ENCODE measurements at places on chromosomes 7 and 10.

GRCh38 chr10:67776371-67776770 is 61.6 kb downstream of the DNAJC12 start:
- no peak for DNase-seq

DNA sequence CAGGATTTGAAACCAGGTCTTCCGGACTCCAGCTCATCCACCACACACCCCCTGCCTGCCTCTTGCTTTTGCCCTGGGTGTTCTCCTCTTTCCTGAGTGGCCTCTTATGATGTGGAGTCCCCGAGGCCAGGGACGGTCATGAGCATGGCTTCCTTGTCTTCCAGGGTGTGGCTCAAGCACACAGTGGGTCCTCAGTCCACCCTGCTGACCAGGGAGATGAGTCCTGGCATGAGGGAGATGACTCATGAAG is 32.8 kb downstream of the DNAJB12 start:
- no peak for DNase-seq

DNA sequence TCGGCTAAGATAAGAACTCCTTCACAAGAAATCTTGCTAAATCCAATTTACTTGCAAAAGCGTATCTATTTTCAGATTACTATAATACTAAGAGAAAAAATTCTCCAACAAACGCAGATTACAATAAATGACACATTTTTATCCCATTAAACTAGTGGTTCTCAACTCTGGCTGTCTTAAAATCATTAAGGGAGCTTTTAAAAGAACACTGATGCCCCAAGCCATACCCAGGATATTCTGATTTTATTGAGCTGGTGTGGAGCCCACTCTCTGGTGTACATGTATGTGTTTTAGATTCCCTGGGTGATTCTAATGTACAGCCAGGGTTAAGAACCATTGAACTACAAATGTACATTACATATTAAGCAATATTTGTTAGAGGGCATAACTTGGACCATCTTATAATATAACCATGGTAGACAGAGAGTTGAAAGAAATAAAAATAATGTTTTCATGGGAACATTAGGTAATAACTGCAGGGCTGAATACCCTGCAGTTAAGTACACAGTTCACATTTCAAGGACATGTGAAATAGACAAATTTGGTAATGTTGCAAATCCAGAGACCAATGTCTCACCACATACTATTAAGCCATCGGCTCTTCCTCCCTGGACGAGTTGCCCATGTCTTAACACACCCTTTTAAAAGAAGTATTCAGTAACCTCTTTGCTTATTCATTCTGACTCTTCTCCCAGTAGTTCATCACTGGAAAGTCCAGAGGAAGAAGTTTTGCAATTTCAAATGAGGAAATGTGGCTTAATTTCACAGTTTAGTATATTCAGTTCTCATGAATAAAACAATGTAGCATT is 6.2 kb downstream of the GSAP start:
- no peak for DNase-seq

DNA sequence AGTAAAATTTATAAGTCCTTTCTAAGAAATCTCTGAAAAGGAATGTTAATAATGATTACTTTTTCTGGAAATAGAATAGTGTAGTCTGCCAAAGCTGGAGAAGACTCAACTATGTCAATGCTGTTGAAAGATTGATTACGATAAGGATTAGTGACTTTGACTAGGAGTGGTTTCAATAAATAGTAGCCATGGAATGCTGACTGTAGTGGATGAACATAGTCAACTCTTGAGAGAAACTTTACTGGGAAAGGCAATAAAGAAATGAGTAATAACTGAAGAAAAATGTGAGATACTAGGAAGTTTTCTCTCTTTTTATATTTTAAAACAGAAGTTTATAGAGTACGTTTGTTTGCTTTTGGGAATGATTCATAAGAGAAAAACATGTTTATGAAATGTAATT is 105.0 kb upstream of the CDK13 start:
- DNase-seq = no peak

GRCh38 chr7:113283861-113284260 is 165.5 kb upstream of the SMIM30 start:
- DNase-seq = no peak

DNA sequence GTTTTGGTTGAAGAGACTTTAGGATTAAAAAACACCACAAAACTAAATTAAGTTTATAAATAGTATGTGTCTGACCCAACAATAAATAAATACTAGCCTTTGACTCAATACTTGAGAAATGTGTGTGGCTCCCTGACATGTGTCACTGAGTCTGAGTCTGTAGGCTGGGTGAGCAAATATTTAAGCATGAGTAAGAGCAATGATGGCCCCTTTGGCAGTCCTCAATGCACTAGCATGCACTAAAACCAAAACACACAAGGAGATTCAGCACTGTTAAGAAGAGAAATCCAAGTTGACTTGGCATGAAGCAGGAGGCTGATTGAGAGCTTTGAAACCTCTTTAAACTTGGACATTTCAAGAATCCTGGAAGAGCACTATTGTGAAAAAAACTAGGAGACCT is 37.1 kb downstream of the CCDC71L start:
- DNase-seq = no peak

GRCh38 chr10:30562787-30563186 is 66.8 kb downstream of the LYZL2 start:
- DNase-seq = no peak

- no peak for DNase-seq
Measured at GRCh38 chr7:135884495-135885232, 92.5 kb downstream of the MTPN start.

DNA sequence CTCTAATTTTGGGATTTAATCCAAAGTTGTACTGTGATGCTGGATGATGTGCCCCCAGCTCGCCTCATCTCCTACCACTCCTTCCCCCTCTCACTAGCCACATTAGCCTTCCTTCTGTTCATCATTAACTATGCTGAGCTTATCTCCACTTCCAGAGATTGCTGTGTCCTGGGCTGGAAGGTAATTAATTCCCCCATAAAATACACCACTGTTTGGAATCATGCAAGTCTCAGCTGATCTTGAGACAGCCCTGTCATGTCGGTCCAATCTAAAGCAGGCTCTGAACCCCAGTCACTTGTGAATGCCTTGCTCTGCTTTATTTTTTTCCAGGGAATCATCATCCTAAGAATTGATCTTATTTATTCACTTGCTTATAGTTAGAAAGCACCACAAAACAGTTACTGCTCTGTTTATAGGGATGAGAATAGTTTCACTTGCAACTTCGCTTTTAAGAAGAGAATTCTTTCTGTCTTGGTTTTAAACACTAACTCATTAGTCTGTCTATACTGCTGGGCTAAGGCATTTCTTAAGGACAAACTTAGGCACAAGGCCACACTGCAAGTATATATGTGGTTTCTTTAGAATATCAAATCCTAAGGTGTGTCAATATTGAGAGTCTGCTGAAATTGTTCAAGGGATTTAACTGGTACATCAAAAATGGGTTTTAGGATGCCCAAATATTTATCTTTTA is 341.1 kb upstream of the SEMA3A start:
- no peak for DNase-seq

- no peak for DNase-seq
Measured at GRCh38 chr10:22459496-22459895, 114.2 kb downstream of the SPAG6 start.

- DNase-seq = no peak
Measured at GRCh38 chr7:8827329-8827728, 393.9 kb downstream of the NXPH1 start.

- no peak for DNase-seq
Measured at GRCh38 chr7:40213291-40213690, 78.5 kb downstream of the SUGCT start.

GRCh38 chr7:74401137-74401859 is 52.4 kb upstream of the GTF2IRD1 start:
- peak; percentile 31 for DNase-seq

GRCh38 chr7:91549878-91550277 is 285.6 kb downstream of the FZD1 start:
- DNase-seq = no peak

DNA sequence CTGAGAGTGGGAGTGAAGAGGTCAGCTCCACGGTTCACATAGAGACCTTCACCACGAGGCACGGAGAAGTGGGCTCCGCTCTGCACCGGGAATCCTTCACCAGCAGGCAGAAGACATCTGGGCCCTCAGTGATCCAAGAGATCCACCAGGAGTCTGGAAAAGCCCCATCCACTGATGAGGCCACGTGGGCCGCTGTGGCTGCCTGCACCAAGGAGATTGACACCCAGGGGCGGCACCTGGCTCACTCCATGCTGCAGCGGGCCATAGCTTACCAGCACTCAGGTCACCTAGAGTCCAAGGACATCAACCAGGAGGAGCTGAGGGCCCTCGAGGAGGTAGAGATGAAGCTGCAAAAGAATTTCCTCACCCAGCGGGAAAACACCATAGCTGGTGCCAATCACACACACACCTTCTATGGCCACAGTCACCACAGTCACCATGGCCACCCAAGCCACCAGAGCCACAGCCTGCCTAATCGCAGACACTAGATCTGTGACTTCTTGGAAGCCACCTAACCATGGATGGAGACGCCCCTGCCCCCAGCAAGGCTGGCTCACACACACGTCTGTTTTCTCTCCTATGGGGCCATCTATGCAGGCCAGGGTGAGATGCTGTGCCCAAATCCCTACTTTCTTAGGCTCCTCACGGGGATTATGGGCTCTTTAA is 694 bp downstream of the C10orf62 start:
- no peak for DNase-seq

DNA sequence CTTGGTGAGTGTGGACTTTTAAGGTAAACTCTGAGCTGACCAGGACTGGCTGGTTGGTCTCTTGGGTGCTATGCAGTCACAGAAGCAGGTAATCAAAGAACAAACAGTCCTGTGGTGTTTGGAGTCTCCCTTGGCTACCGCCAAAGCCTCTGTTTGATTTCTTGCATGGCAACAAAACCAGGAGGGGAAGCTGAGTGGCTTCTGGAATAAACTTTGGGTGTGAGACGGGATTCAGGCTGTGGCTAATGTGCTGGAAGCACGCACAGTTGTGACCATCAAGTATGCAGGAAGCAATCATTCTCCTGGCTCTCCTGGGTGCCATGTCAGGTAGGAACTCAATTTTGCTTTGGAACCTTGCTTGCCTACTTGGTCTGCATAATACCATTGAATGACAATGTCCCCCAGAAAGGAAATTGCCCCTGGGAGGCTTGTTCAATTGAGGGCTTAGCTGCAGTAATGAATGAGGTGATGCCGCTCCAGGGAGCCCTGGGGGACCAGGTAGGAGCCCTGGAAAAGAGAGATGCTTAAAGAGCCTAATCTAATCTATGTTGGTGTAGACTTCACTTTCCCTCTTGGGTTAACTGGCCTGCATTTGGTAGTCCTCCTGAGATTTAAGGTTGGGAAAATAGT is at the start of gene CDHR3:
Gene CDHR3 (plus strand): TSS at position 227 of the 630 bp plus-strand sequence. CDS start 55 bp downstream, at position 282.
- DNase-seq = no peak

- no peak for DNase-seq
Measured at GRCh38 chr10:46035923-46036849, 5.8 kb upstream of the NCOA4 start.

GRCh38 chr7:142927085-142927745 is 6.3 kb downstream of the TRPV5 start:
- no peak for DNase-seq

DNA sequence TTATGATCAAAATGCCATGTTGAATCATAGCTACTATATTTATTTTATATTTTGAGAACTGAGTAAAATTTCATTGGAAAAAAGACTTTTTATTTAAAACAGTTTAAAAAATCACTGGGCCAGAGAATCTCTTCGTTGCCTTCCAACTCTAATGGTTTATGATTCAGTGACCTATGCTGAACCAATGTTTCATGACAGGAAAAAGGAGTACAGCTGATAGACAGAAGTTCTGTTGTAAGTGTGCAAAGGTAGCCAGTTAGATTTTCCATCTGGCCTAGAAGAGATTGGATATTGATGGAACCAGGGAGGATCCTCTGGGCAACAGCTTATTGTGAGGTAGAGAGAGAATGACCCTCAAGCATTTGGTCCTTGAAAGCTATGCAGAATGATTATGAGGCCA is 745.8 kb downstream of the SUGCT start:
- DNase-seq = no peak

GRCh38 chr10:18659819-18660535 is 746 bp downstream of the ARL5B start:
- DNase-seq = no peak

DNA sequence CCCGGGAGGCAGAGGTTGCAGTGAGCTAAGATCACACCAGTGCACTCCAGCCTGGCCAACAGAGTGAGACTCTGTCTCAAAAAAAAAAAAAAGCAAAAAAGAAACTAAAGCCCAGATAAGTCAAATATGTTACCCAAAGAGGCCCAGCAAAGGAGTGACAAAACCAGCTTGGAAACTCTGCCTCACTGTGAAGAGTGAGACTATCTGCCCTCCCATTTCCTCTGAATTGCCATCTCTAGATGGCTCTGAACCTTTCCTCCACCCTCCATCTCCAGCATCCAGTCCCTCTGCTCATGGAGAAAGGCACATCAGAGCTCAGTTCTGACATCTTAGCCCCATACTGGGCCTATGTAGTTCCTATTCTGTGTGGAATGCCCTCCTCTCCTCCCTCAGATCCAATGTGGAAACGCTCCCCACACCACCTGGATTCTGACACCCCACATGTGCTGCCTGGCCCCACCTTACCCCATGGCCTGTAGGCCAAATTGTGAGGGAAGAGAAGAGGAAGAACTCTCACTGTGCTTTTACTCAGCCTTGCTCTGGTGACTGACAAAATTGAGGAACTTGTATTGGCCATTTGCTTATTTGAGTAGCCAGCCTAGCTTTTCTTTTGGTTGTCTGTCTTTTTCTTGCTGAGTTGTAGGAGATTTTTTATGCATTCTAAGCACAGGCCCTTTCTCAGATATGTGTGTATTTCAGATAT is 18.0 kb upstream of the NUDCD3 start:
- DNase-seq = no peak

GRCh38 chr10:77105761-77106221 is 531.8 kb downstream of the KCNMA1 start:
- DNase-seq = no peak

DNA sequence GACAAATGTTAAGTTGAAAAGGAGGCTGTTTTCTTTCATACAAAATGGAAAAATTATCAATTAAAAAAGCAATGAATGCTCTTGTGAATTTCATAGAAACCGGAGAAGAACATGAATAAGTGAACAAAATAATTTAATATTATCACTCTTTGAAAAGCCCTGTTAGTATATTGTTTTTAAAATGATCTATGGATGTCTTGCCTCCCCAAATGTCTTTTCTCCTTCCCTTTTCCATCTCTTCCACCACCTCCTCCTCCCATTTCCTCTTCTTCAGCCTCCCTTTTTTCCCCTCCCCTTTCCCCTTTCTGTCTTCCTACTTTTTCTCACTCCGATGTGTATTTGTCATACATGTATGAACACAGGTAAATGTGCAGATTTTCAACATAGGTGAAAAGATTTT is 234.7 kb downstream of the MALRD1 start:
- no peak for DNase-seq

DNA sequence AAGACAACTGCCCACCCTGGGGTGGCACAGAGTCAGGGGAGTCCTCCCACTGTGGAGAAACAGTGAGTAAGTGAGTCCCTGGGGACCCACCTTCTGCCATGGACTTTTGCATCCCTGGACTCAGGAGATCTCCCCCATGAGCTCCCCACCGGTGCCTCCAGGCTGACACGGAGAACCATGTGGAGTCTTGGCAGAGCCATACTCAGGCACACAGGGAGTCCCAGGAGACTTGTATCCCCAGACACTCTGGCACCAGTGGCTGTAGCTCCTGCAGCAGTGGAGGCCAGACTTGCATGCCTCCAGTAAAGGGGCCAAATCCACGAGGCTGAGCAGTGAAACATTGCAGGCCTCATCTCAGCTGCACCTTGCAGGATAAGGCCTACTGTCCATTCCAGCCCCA is 791.4 kb downstream of the PCDH15 start:
- DNase-seq = no peak

GRCh38 chr10:133262696-133263095 is 14.0 kb downstream of the ADAM8 start:
- no peak for DNase-seq
